ENCODE measurements at places on chromosomes 6 and 20.

DNA sequence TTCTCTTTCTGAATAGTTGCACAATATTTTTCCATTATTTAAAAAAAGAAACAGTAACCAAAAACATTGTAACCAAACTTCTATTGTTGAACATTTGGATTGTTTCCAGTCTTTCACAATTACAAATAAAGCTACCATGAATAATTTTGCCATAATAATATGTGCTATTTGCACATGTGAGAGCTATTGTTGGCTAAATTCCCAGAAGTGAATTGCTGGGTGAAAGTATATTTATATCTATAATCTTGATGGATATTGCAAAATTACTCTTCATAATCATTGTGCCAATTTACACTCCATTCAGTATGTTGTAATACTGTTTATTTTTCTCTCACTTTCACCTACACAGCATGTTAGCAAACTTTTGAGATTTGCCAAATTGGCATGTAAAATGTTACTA is 36.6 kb upstream of the SLC22A16 start:
- no peak for DNase-seq

DNA sequence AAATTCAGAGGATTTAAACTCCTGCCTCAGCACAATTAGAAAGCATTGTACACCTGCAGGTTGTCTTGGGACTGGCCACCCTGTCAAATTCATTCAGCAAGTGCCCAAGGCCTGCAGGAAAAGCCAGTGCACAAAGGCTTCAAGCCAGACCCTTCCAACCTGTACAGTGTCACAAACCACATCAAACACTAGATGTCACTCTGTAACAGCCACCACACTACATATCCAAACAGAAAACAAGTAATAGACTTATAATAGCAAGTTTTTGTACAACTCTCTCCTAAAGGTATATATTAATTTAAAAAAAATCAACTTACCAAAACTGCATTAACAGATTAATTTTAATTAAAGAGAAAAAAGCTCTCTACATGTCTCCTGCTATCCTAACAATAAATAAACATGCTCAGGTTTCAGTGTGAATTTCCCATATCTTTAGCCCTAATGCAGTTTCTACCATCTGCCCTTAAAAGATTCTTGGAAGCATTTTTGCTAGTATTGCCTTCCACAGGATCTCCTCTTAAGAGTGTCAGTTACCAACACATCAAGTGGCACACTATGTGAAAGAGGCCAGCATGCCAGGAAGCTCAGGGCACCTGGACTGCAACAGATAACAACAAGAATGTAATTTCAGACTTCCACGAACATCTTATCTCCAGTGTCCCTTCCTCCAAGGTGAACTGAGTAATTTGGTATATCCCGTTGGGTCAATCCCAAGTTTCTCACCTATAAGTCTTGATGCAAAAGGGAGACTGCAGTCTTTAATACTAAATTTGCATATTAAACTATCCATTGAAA is 47.5 kb downstream of the RALGAPA2 start:
- DNase-seq: no peak

- no peak for DNase-seq
Observed at GRCh38 chr6:107793191-107793590, 30.9 kb downstream of the SCML4 start.

- no peak for DNase-seq
Observed at GRCh38 chr6:52547647-52548352, 29.1 kb downstream of the TRAM2 start.

GRCh38 chr6:27043244-27043643 is 204.3 kb upstream of the PRSS16 start:
- DNase-seq: no peak

GRCh38 chr20:24998121-24998520 is 5.6 kb upstream of the APMAP start:
- DNase-seq: no peak

- DNase-seq: no peak
Observed at GRCh38 chr6:2725999-2726567, 24.6 kb downstream of the MYLK4 start.

GRCh38 chr6:160331753-160332152 is 16.4 kb upstream of the SLC22A3 start:
- DNase-seq: no peak

DNA sequence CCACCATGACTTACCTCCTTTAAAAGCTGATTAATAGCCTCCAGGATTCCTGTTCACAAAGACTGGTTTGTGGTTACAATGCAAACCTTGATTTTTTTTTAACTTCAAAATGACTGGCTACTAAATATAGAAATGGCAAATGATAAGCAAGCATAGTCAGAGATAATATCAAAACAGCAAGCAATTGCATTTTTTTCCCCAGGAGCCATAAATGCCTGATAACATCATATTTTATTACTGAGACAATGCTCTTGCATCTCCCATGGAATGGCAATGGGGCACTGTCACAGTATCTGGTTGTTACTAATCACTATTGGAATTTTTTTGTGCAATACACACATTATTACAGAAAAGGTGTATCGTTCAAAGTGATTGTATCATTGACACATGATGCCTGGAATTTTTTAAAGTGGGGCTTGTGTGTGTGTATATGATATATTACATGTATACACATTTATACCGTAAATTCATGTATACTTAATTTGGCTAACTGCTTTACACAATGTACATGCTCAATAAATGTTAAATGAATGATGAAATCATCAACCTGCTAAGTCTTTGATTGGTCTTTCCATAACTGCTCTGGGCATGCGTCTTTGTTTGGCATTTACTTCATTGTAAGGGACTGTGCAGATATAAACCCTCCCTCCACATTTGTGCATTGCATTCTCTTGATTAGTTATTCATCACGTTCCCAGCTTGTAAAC is 980 bp upstream of the SALL4 start:
- no peak for DNase-seq

- DNase-seq: no peak
Observed at GRCh38 chr6:14550822-14551221, 433.2 kb downstream of the CD83 start.

DNA sequence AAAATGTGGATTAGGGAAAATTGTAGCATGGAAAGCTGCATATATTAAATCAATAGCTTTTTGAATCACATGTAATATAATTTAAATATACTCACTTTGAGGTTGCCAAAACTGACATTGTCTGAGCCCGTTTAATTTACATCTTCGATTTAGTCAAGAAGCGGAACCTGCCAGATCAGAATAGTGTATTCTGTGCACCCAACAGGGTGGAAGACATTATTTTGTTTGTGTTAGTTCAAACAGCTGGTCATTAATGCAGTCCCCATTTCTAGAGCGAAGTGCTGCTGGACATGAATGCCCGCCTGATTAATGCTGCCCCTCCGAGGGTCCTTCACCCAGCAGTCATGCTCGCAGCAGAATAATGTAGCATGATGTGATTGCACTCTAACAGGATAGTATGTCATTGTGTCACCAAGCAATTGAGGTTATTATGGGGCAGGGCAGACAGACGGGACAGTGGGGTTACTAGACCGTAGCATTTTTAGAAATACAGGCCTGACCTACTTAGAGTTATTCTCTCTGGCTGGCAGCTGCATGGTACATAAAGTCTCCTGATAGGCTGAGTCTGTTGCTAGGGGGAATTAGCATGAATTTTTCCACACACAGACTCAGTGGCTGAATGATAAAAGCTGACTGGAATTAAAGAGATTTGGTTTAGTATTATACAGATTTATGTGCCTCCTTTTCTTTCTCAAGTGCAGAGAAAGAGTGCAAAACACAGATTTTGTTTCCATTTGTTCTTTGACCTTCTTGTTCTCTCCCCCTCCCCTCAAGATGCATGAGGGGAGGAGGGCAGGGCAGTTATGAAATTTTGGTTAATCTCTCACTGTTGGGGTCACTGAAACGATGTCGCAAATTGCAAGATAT is 147.1 kb downstream of the PRL start:
- DNase-seq: peak; percentile 43

DNA sequence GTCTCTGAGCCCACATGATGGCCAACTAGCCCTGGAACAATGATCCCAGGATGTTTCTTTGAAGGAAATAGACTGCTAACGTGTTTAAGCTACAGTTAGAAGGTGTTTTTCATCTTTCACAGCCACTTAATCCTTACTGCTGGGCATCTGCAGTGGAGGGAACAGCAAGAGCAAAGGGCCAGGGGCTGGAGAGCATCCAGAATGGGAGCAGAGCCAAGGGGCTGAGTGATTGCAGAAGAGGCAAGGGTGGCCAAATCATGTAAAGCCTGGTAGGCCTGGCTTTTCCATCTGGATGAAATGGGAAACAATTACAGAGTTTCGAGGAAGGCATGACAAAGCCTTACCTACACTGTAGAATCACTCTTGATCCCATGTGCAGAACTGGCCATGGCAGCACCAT is 18.7 kb upstream of the LAMP5 start:
- DNase-seq: no peak

DNA sequence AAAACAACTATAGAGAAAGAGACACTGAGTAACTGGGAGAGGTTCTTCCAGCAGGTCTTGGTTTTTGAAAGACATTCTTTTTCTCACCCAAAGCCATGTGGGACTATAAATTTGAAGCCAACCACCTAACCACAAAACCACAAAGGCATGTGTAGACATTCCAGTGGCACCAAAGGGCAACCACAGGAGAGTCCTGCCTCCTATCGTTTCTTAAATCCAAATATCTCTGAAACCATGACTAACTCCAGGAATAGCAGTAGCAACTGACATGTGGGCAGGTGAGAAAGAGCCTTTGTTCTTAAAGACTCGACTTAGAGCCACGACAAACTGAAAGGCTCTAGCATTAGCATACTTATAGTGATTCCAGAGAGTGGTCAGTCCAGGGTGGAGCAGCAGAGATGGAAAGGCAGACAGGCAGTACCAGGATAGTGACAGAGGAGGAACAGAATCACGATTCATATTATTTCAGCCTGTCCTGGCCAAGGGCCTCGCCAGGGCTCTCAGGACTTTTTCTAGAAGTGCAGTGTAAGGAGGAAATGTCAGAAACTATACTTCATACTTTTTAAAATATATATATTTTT is 9.4 kb upstream of the COL9A1 start:
- DNase-seq: peak; percentile 39

DNA sequence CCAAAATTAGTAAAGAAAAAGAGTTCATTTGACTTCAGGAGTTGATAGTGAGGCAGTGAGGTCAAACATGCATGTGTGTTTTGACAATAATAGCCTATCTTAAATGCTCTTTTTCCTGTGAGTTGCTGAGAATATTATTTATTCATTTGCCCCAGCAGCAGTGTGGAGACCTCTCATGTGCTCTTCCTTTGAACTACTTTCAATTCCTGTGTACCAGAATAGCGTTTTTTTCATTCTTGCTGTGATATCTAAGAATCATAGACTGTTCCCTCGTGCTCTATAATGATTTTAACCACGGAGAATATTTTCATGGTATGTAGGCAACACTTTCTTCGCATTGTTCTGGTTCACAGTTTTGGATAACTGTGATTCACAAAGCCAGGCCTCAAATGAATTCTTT is 5.2 kb downstream of the CDYL start:
- no peak for DNase-seq

DNA sequence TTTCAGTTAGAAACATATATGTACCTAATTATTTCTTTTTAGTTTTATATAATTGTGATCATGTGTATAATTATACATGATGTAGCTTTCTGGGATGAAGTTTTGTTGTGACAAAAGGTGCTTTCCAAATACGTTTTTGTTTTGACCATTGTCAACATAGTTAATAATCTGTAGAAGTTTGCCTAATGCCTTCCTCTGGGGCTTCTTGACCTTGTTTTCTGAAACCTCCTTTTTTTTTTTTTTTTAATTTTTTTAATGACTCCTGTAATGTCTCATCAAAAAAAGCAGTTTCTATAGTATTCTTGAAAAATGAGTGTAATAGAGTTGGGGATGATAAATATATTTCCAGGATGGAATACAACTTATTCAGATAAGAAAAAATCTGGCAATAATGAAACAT is 434.7 kb upstream of the SOX4 start:
- DNase-seq: no peak
